ENCODE measurements at places on chromosomes 4 and X. TPM values are rescaled to one million over a fixed set of nuclear protein-coding genes. Genes with fewer than 3 reads are reported as not detected.

The FANCB gene
- 0.55 TPM for polyA plus RNA-seq

The PWWP3B gene
- polyA plus RNA-seq: not detected

The HS6ST2 gene
- polyA plus RNA-seq: not detected

The MAGEB1 gene
- not detected for polyA plus RNA-seq

The OPRPN gene
- polyA plus RNA-seq: not detected

Measured in naive thymus-derived CD4-positive, alpha-beta T cell (primary cell).